T-helper 2 cell treated with Interferon-gamma antibody and Interleukin-4, amounts not matched to agents 5 μg/mL and 100 μg/mL, for 36 hours (primary cell): ENCODE measurements at places on chromosomes 6 and 20.

GRCh38 chr6:127118298-127119101, at the start of gene RSPO3:
Gene RSPO3 (plus strand): TSS chr6:127118671. CDS start chr6:127119193, 522 bp downstream.
- peak; percentile 5 for DNase-seq

GRCh38 chr20:21936261-21936660, 230.8 kb downstream of the PAX1 start:
- DNase-seq = no peak

DNA sequence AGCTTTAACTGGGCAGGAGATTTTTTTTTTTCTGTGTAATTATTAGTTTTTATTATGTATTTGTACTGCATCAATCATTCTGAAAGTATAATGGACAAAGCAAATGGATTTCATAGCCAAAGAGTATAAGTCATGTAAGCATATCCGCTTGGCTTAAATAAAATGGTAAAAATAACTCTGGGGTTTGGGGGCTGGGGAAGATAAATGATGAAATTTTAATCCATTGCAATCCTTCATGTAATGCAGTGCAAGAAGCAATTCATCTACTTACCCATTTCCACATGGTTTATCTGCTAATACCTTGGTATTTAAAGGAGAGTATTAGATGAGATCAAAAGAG, 781.4 kb downstream of the QKI start:
- no peak for DNase-seq

- no peak for DNase-seq
These were observed 360.6 kb upstream of the MAP3K7 start for GRCh38 chr6:90947184-90948064.

GRCh38 chr6:157937318-157937717, 44.3 kb upstream of the SYNJ2 start:
- DNase-seq = no peak

- DNase-seq = no peak
These were observed 461.6 kb downstream of the ADGRB3 start for GRCh38 chr6:69096681-69097080.

GRCh38 chr6:154249499-154250298, 106.9 kb downstream of the IPCEF1 start:
- DNase-seq = peak; percentile 29

GRCh38 chr6:128738112-128738511, 144.8 kb upstream of the LAMA2 start:
- no peak for DNase-seq

DNA sequence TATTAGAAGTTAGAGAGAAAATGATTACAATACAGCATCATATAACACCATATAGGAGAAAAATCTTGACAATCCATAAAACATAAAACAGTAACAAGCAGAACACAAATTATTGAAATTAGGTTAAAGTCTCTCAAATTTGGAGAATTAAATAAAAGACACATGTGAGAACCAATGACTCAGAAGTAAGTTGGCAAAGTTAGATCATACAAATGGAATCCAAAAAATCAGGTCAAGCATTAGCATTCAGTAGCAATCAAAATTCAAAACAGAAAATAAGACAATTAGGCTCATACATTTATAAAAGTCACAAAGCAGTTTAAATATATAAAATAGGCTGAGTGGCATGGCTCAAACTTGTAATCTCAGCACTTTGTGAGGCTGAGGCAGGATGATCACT, 775.6 kb downstream of the PHF3 start:
- DNase-seq = no peak

DNA sequence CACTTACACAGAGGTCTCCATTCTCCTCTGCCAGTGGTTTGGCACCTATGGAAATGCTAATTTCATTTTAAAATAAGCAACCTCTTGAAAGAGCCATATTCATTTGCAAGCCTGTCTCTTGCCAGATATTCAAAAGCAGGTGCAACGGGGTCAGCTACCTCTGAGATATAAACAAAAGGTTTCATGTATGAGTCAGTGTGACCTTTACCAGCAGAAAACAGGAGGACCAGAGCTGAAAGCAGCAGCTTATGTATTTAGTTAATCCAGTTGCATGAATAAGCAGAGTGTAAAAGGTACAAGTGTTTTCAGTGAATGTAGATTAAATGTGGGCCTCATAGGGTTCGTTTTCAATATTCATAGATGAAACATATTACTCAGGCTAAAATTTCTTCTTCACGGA, 56.0 kb downstream of the TENT5A start:
- DNase-seq = no peak

- no peak for DNase-seq
These were observed 40.1 kb upstream of the NNAT start for GRCh38 chr20:37480919-37481318.

DNA sequence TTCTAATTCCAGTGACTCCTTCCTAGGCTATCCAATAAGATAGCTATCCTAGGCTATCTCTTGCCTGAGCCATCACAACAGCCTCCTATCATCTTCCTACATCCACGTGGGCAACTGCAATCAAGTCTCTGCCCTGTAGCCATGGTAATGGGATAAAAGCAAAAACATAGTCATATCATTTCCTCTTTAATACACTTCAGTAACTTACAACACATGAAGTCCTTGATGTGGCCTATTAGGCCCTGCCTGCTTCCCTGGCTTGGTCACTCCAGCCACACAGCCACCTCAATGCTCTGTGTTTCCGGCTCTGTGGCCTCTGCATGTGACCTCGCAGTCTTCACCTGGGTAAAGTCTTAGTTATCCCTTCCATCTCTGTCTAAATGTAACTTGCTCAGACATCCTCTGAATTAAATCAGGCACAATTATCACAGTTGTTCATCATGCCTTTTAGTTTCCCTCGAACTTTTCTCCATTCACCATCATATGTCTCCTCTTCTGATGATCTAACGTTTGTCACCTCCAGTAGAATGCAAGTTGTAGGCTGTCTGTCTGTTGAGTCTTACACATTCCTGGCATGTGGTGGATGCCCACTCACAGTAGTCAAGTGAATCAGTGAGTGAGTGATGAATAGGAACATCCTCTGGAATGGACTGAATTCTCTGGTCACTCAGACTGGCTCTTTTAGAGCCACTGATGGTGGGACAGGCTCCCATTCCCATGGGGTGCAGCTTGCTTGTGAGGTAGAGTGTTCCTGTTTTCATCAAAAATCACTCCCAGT, 229.4 kb downstream of the TBC1D7 start:
- DNase-seq = no peak

DNA sequence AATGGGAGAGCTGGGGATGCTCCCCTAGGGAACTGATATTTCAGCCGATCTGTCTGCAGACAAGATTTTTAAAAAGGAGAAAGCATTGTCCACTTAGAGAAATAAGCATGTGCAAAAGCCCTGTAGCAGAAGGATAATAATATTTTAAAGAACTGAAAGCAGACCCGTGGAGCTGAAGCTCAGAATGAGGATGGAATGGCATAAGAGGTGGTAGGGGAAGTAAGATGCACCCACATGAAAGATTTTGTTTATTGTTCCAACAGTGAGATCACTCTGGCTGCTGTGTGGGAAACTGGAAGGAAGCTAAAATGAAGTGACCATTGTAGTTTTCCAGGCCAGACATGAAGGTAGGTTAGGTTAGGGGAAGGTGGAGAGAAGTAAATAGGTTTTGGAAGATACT, 266.4 kb upstream of the PRDM1 start:
- no peak for DNase-seq
